Astrocyte of the hippocampus (primary cell): ENCODE measurements at places on chromosomes 5 and 9.

DNA sequence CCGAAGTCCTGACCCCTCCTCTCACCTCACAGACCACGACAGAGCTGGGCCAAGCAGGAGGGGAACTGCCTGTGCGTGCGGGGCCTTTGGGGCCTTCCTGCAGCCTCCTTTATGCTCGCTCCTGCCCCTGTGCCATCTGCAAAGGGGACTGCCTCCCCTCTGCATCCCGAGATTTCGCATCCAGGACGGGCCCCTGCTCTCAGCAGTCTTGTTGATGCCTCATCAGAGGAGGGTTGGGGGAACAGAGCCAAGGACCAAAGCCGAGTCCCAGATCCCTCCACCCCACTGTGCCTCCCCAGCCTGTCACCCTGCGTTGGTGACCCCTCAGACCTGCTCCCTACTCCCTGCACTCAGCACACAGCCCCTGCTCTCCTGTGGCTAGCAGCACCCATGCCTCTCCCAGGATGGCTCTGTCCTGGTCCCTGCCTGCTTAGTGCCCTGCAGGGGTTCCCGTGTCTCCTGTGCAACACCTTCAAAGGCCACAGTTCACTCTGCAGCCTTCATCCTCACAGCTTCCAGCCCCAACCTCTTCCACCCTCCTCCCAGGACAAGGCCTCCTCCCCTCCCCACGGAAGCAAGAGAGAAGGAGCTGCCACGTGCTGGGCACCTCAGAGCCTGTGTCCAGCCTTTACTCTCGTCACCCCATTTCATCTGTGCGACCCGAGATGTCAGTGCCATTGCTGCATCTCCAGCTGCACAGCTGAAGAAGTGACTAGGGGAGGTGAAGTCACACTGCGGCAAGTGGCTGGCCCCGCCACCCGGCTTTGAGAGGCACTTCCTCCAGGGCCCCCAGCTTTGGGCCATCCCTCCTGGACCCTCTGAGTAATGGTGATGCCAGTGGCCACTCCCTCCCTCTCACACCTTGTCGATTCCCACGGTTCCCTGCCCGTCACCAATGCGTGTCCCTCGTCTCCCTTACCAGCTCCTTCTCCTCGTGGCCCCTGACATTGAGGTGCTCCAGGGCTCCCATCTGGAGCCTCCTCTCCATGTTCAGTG is 62.6 kb upstream of the LRRTM2 start:
- DNase-seq = no peak

GRCh38 chr9:138063785-138064184 is 186.2 kb downstream of the CACNA1B start:
- no peak for DNase-seq

GRCh38 chr5:78666041-78666444 is 17.5 kb upstream of the LHFPL2 start:
- DNase-seq = no peak

GRCh38 chr5:115892021-115892420 is 50.3 kb downstream of the AP3S1 start:
- no peak for DNase-seq
